ENCODE measurements at places on chromosomes 4 and X.

- DNase-seq, result no peak
Measured at GRCh38 chr4:48554606-48555005, 64.6 kb downstream of the ZAR1 start.

DNA sequence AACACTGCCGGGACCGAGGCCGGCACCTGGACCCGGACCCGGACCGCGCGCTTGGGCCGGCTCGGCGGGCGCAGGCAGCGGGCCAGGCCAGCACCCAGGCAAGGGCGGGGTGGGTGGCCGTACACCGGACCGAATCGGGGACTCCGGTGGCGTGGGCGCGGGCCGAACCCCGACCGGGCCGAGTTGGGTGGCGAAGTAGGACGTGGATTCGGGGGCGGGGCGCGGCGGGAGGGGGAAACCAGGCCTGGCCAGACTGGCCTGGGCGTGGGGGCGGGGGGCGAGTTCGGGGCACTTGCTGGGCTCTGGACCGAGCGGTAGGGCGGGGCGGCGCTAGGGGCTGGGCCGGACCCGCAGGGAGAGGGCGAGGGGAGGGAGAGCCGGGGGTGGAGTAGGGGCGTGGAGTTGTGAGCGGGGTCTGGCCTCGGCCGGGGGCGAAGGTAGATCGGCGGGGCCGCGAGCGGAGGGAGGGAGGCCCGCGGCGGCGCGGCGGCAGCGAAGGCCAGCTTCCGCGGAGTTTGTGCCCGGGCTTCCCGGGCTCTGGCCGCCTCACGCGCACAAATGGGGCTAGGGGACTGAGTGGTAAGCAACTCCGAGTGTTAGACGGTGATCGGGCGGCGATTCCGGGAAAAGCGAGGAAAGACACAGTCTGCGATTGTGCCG lies 1.8 kb upstream of the BCORL1 start:
- DNase-seq, result no peak

GRCh38 chr4:74446193-74446868 lies 1.4 kb downstream of the AREG start:
- no peak for DNase-seq

DNA sequence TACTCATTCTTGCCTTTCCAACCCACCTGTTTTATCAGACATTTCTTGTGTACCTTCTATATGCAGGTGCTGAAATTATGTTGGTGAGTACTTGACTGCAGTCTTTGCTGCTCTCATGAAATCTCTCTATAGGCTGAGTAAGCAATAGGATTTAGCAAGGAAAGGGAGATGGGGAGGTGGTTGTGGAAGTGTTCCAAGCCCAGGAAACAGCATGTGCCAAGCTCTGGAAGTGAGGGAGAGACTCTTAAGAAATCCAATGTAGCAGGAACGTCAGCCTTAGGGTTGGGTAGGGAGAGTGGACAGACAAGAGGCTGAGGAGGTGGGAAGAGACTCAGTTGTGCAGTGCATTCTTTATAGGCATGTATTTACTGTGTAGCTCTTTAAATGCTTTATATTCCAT lies 5.6 kb downstream of the SEPTIN11 start:
- DNase-seq, result no peak

DNA sequence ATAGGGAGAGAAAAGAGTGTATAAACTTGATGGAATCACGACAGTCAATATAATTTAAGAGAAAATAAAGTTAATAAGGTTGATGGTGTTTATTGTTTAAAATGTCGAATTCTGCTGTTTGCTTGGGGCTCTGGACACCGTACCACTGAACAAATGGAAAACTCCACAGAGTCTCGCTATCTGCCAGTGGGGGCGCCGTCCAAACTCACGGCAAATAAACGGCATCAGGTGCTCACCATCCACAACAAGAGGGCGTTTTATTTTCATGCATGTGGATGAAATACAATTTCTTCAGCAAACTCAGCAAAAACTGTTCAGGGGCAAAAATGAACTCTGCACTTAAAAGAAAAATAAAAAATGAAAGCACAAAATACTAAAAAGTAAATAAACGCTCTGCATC lies 46.6 kb upstream of the FAM47C start:
- DNase-seq, result no peak

GRCh38 chr4:150525321-150525868 lies 56.6 kb upstream of the MAB21L2 start:
- DNase-seq, result no peak

- no peak for DNase-seq
Measured at GRCh38 chr4:139241784-139242151, 38.3 kb downstream of the MGARP start.

GRCh38 chr4:171759274-171759673 lies 53.9 kb upstream of the GALNTL6 start:
- no peak for DNase-seq

GRCh38 chr4:88846206-88846790 lies 148.7 kb upstream of the NAP1L5 start:
- DNase-seq, result no peak

DNA sequence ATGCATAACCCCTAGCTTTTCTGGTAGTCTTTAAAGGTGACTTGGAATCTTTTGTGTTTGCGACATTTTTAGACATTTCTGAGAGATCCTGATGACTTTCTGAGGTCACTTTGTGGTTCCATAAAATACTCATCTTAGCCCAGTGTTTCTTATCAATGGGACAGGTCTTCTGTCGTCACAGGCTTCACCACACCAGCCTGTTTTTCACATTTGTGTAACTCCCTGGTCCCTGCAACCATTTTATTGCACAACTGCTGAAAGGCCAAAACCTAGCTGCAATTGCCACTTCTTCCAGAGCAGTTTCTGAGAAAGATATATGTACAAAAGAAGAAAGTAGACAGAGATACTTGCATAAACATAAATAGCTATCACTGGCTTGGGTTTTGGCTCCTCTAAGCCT lies 120.9 kb downstream of the IL15 start:
- no peak for DNase-seq

- no peak for DNase-seq
Measured at GRCh38 chr4:182018691-182019090, 224.5 kb upstream of the TENM3 start.

DNA sequence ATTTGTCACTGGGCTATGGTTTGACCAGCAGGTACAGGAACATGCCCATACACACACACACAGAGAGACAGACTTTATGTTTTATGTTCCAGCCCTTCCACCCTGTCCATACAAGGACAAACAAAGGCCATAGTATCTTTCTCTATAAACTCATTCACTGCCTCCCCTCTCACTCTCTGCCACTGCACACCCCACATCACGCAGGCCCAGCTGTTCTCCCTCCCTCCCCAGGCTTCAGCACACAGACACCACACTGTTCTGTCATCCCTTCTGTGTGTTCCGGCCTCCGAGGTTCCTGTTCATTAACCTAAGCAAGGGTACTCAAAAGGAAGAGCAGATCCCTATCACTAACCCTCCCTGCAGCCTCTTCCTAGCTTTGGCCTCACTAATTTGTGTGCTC lies 17.8 kb downstream of the LAS1L start:
- no peak for DNase-seq

GRCh38 chr4:186587416-186588018 lies 32.1 kb upstream of the MTNR1A start:
- DNase-seq, result no peak

GRCh38 chr4:138389976-138390685 lies 148.0 kb upstream of the SLC7A11 start:
- no peak for DNase-seq

DNA sequence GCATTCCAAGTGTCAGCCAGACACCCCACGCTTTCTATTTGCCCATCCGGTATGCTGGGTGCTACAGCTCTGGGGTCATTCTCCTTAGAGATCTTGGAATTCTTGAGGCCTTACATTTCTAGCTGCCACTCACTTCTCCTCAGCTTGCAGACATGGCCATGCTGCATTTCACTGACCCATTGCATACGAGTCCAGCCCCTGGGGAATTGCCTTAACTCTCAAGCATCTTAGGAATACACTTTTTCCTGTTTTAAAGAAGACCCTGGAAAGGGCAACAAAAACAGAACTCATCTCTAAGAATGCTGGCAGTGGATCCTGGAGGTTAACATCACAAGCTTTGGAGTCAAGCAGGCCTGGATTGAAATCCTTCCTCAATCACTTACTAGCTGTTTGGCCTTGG lies 122.0 kb upstream of the LNX1 start:
- no peak for DNase-seq

- no peak for DNase-seq
Measured at GRCh38 chrX:105458846-105459245, 238.4 kb upstream of the TEX13A start.

GRCh38 chr4:159433337-159433736 lies 330.5 kb downstream of the RAPGEF2 start:
- DNase-seq, result no peak

GRCh38 chrX:130260316-130260715 lies 8.4 kb downstream of the ZNF280C start:
- no peak for DNase-seq

DNA sequence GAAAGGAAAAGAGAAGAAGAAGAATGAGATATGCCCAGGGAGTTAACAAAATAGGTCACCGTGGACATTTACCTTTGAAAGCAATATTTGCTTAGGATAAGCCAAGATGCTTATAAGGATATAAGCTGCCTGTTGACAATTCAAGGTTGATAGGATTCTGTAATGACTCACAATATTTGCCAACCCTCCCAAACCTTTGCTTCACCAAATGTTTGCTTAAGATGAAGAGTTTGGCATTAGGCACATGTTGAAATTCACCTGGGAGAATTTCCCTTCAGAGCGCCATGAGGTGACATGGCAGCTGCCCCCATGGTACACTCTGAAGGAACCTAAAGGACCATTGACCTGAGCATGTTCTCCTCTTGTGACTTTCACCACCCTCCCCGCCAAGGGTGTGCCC lies 4.6 kb downstream of the PALLD start:
- DNase-seq, result no peak

GRCh38 chrX:15574017-15574416 lies 26.7 kb downstream of the ACE2 start:
- no peak for DNase-seq

DNA sequence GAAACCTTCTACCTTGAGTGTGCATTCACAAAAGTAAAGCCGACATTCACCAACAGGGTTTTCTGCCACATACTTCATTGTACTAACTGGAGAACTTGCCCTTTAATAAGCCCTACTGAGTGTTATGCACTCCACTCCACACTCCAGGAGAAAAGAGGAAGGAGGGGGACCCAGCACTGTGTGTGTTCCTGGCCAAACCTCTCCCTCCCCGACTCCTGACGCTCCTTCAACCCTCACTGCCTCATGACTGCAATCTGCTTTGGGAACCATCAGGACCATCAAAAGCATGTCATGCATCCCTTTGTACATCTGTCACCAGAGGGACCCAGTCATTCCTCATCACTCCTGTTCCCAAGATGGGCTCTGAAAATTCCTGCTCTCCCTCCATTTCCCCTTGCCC lies 143.7 kb downstream of the RASL11B start:
- no peak for DNase-seq

- DNase-seq, result no peak
Measured at GRCh38 chrX:44903107-44903506, 30.1 kb downstream of the KDM6A start.

DNA sequence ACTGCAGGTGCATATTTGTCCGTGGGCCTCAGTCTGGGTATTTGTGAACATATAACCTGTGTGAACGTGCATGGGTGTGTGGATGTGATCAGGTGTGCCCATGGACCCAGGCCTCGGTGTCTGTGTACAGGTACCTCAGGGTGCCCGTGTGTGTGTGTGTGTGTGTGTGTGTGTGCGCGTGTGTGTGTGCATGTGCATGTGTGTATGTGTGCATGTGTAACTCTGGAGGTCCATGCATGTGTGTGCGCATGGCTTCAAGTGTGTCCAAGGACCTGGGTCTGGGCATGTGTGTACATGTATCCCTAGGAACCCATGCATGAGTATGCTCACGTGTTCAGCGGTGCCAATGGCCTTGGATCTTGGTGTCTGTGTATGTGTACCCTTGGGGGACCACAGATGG lies 15.8 kb downstream of the FTSJ1 start:
- no peak for DNase-seq

- no peak for DNase-seq
Measured at GRCh38 chrX:133375615-133376340, 39.5 kb downstream of the GPC4 start.

- no peak for DNase-seq
Measured at GRCh38 chr4:95161781-95162469, 386.8 kb downstream of the UNC5C start.

GRCh38 chr4:25271866-25272265 lies 38.0 kb downstream of the PI4K2B start:
- no peak for DNase-seq

DNA sequence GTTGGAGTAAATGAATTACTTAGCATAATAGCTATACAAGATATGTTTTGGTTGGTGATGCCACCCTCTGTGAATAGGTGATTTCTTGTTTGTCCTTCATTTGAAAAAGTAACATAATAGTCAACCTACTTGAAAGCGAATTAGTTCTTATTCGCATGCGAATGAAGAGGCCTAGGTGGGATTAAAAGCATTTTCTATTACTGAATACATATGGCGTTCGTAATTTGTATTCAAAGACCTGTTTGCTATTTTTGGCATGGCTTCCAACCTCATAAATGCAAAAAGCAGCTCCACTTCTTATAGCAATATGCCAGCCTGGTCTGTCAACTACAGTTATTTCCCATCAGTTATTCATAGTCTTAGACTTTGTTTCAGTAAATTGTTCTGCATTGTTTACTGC lies 261.3 kb downstream of the TENM3 start:
- no peak for DNase-seq
